ENCODE measurements at places on chromosomes 4 and X. TPM values are rescaled to one million over a fixed set of nuclear protein-coding genes. Genes with fewer than 3 reads are reported as not detected.

DNA sequence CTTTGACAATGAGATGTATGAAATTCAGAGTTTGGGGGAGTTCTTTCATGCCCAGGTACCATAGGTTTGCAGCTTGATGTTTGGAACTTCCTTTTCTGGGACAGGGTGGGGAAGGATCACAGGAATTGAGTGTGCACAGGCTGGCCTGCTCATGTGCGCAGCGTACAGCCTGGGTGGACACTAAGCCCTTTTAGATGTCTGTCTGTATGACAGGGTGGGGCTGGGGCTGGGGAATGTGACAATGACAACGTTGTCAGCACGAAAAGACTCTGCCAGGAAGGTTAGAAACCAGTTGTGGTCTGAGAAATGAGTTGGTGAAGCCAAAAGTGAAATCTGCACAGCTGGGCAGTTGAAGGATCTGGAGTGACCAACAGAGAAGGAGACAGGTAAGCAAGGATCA is 47.4 kb downstream of the WWC2 start:
- peaks cover 4% of the 10 kb centered on the region for H3K4me1 ChIP-seq
- no peaks in the 10 kb centered on the region for H3K27me3 ChIP-seq
- no peak overlapping the region for H3K27ac ChIP-seq

Gene POLN
- 5.5 TPM for total RNA-seq

Gene SPON2
- 135 TPM for total RNA-seq

Gene CENPVL2
- not detected for total RNA-seq

DNA sequence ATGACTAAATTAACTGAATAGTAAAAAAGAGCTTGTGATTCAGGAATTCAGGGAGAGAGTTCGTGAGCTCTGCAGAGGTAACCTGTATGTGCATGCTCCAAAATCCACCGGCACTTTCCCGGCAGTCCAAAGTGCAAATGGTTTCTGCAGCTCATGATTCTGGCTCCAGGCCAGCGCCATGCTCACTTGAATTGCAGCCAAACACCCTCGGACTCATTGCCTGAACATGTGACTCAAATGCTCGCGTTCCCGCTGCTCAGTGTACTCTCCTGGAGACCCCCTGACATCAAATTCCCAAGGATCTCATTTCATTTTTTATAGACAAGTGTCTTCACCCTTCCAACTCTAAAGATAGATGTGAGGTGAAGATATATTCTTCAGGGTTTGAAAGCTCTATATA is 44.1 kb upstream of the SH3RF1 start:
- no peak overlapping the region for H3K4me3 ChIP-seq
- no peaks in the 10 kb centered on the region for H3K27me3 ChIP-seq
- no peaks in the 10 kb centered on the region for H3K4me1 ChIP-seq
- H3K36me3 ChIP-seq, result no peaks in the 10 kb centered on the region
- DNase-seq, result peak; percentile 21

DNA sequence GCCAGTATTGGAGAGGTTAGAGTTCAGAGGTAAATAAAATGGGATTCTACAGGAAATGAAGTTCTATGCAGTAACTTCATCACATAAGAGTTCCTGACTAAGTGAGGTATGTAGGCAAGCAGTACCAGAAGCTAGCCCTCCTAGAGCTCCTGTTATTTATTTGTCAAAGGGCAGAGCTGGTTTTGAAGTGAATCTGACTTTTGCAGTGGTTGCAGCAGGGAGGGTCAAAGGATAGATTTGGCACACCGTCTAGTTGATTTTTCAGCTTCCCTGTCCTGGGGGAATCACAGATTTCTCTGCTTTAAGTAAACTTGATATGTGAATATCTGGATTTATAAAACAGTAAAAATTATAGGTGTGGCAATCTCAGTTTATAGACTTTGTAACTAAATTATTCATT is 130.7 kb downstream of the IL1RAPL2 start:
- no peak for DNase-seq
- no peaks in the 10 kb centered on the region for H3K36me3 ChIP-seq
- no peaks in the 10 kb centered on the region for H3K4me1 ChIP-seq

GRCh38 chrX:39710776-39711175 is 387.0 kb downstream of the BCOR start:
- H3K36me3 ChIP-seq, result no peaks in the 10 kb centered on the region
- H3K4me3 ChIP-seq, result no peak overlapping the region
- DNase-seq, result no peak

DNA sequence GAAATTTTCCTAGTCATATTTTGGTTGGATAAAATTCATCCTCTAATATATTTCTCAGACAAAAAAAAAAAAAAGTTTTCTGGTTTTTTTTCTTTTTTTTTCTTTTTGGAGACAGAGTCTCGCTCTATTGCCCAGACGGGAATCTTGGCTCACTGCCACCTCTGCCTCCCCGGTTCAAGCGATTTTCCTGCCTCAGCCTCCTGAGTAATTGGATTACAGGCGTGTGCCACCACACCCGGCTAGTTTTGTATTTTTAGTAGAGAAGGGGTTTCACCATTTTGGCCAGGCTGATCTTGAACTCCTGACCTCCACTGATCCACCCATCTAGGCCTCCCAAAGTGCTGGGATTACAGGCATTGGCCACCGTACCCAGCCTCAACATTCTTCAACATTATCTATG is 432.7 kb upstream of the PABPC4L start:
- no peaks in the 10 kb centered on the region for H3K36me3 ChIP-seq
- H3K27me3 ChIP-seq, result no peaks in the 10 kb centered on the region
- no peak overlapping the region for H3K27ac ChIP-seq
- no peak for DNase-seq
- no peak overlapping the region for H3K4me3 ChIP-seq
- no peaks in the 10 kb centered on the region for H3K4me1 ChIP-seq

Gene MAGEA3
- total RNA-seq, result not detected

Gene FAM9C
- total RNA-seq, result 0.07 TPM

DNA sequence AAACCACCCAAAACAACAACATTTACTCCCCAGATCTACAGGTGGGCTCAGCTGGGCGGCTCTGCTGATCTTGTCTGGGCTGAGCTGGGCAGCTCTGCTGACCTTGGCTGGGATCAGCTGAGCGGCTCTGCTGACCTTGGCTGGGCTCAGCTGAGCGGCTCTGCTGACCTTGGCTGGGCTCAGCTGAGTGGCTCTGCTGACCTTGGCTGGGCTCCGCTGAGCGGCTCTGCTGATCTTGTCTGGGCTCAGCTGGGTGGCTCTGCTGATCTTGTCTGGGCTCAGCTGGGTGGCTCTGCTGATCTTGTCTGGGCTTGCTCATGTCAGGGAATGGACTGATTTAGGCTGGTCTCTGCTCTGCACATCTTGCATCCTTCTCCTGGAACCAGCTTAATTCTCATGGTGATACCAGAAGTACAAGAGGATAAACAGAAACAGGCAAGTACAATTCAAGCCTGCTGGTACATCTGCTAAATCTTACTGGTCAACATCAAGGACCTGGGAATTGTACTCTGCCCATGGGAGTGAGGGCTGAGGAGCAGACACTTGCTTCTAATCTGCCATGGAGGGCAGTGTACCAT is 248.5 kb upstream of the PSAPL1 start:
- no peaks in the 10 kb centered on the region for H3K4me1 ChIP-seq
- no peak overlapping the region for H3K27ac ChIP-seq
- H3K27me3 ChIP-seq, result no peaks in the 10 kb centered on the region
- no peak for DNase-seq

DNA sequence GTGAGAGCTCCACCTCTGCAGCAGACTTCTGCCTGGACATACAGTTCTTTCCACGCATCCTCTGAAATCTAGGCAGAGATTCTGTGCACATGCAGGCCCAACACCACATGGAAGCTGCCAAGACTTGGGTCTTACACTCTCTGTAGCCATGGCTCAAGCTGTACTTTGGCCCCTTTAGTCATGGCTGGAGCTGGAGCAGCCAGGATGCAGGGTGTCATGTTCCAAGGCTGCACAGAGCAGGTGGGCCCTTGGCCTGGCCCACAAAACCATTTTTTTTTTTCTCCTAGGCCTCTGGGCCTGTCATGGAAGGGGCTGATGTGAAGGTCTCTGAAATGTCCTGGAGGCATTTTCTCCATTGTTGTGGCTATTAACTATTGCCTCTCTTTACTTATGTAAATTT is 990.5 kb upstream of the ADGRL3 start:
- no peak overlapping the region for H3K27ac ChIP-seq
- no peak overlapping the region for H3K4me3 ChIP-seq
- no peaks in the 10 kb centered on the region for H3K36me3 ChIP-seq

GRCh38 chrX:79556800-79557199 is 189.7 kb upstream of the ITM2A start:
- H3K36me3 ChIP-seq, result no peaks in the 10 kb centered on the region
- H3K4me3 ChIP-seq, result no peak overlapping the region
- H3K27me3 ChIP-seq, result no peaks in the 10 kb centered on the region
- no peak overlapping the region for H3K27ac ChIP-seq
- no peak for DNase-seq
- no peaks in the 10 kb centered on the region for H3K4me1 ChIP-seq

Measured in uterus (tissue), 4 donors.